ENCODE measurements at places on chromosomes 1 and 21. TPM values are rescaled to one million over a fixed set of nuclear protein-coding genes. Genes with fewer than 3 reads are reported as not detected.

CHODL gene
- total RNA-seq, result 0.16 TPM

S100A8 gene
- total RNA-seq, result 199 TPM

C1orf210 gene
- not detected for total RNA-seq

FGR gene
- 2.3 TPM for total RNA-seq

SRM gene
- total RNA-seq, result 29.9 TPM

CFAP107 gene
- not detected for total RNA-seq

LDLRAD2 gene
- not detected for total RNA-seq

OPN3 gene
- total RNA-seq, result 5.3 TPM

PLA2G2D gene
- not detected for total RNA-seq

MX1 gene
- total RNA-seq, result 13.6 TPM

LIN28A gene
- not detected for total RNA-seq

KRTAP7-1 gene
- total RNA-seq, result not detected

LGALS8 gene
- total RNA-seq, result 72.8 TPM

OPTC gene
- not detected for total RNA-seq

- H3K4me3 ChIP-seq, result no peak overlapping the region
- H3K36me3 ChIP-seq, result no peaks in the 10 kb centered on the region
- no peak overlapping the region for H3K27ac ChIP-seq
- no peaks in the 10 kb centered on the region for H3K4me1 ChIP-seq
- H3K27me3 ChIP-seq, result no peaks in the 10 kb centered on the region
- DNase-seq, result no peak
Measured at GRCh38 chr1:212271234-212271633, 14.0 kb upstream of the PPP2R5A start.

- peaks cover 7% of the 10 kb centered on the region for H3K27me3 ChIP-seq
- H3K27ac ChIP-seq, result no peak overlapping the region
- no peak overlapping the region for H3K4me3 ChIP-seq
- H3K4me1 ChIP-seq, result no peaks in the 10 kb centered on the region
Measured at GRCh38 chr1:3543076-3544039, 68.0 kb downstream of the MEGF6 start.

- H3K36me3 ChIP-seq, result peaks cover 18% of the 10 kb centered on the region
- no peak overlapping the region for H3K4me3 ChIP-seq
Measured at GRCh38 chr21:41429305-41429704, 3.3 kb downstream of the MX1 start.

GRCh38 chr1:220335668-220336067 lies 63.4 kb upstream of the RAB3GAP2 start:
- H3K27ac ChIP-seq, result no peak overlapping the region
- no peak overlapping the region for H3K4me3 ChIP-seq
- DNase-seq, result no peak
- H3K27me3 ChIP-seq, result no peaks in the 10 kb centered on the region
- H3K4me1 ChIP-seq, result no peaks in the 10 kb centered on the region

DNA sequence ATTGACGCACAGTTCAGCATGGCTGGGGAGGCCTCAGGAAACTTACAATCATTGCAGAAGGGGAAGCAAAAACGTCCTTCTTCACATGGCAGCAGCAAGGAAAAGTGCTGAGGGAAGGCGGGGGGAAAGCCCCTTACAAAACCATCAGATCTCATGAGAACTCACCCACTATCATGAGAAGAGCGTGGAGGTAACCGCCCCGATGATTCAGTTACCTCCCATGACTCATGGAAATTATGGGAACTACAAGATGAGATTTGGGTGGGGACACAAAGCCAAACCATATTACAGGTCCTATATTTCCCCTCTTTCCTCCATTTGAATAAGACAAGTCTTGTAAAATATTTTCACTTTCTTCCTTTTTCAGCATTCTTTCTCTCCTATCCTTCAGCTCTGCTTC lies 7.7 kb upstream of the TTLL7 start:
- DNase-seq, result no peak
- H3K4me1 ChIP-seq, result no peaks in the 10 kb centered on the region
- H3K4me3 ChIP-seq, result no peak overlapping the region
- no peaks in the 10 kb centered on the region for H3K36me3 ChIP-seq
- H3K27ac ChIP-seq, result no peak overlapping the region

- H3K4me3 ChIP-seq, result no peak overlapping the region
- no peaks in the 10 kb centered on the region for H3K4me1 ChIP-seq
- no peaks in the 10 kb centered on the region for H3K36me3 ChIP-seq
- no peak overlapping the region for H3K27ac ChIP-seq
Measured at GRCh38 chr1:72830606-72831390, 548.5 kb upstream of the NEGR1 start.

DNA sequence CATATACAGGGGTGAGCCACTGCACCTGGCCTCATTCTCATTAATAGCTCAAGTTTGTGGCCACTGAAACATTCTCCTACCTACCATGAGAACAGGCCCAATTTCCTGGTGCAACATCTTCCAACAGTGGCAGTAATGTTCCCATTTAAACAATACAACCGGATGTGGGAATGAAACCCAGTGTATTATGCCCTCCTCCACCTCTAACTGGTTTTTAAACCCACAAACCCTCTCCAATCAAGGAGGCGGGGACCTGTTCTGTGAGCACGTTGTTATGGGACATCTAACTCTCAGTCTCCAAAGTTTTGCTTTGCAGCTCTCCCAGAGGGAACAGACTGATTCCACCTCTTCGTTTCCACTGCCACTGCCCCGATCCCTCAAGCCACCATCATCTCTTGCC lies 2.6 kb downstream of the CTNNBIP1 start:
- no peak for DNase-seq
- no peaks in the 10 kb centered on the region for H3K36me3 ChIP-seq
- H3K4me1 ChIP-seq, result peaks cover 12% of the 10 kb centered on the region
- no peak overlapping the region for H3K27ac ChIP-seq

- no peak overlapping the region for H3K27ac ChIP-seq
- H3K4me1 ChIP-seq, result peaks cover 20% of the 10 kb centered on the region
- H3K27me3 ChIP-seq, result no peaks in the 10 kb centered on the region
- DNase-seq, result no peak
- H3K36me3 ChIP-seq, result no peaks in the 10 kb centered on the region
- no peak overlapping the region for H3K4me3 ChIP-seq
Measured at GRCh38 chr1:61013946-61014667, 68.3 kb upstream of the NFIA start.

- no peak overlapping the region for H3K4me3 ChIP-seq
- no peak overlapping the region for H3K27ac ChIP-seq
- no peaks in the 10 kb centered on the region for H3K4me1 ChIP-seq
- H3K27me3 ChIP-seq, result no peaks in the 10 kb centered on the region
Measured at GRCh38 chr1:82899017-82899416, 1098.3 kb downstream of the ADGRL2 start.

GRCh38 chr1:28175955-28176485 lies 470 bp downstream of the PTAFR start:
- DNase-seq, result no peak
- H3K36me3 ChIP-seq, result no peaks in the 10 kb centered on the region
- H3K27ac ChIP-seq, result no peak overlapping the region

GRCh38 chr21:33987461-33987860 lies 71.9 kb upstream of the ATP5PO start:
- no peaks in the 10 kb centered on the region for H3K27me3 ChIP-seq
- no peak overlapping the region for H3K4me3 ChIP-seq
- DNase-seq, result no peak
- no peak overlapping the region for H3K27ac ChIP-seq
- H3K4me1 ChIP-seq, result peaks cover 2% of the 10 kb centered on the region

GRCh38 chr1:92831368-92831761 lies 475 bp upstream of the RPL5 start:
- DNase-seq, result no peak
- H3K27ac ChIP-seq, result peak overlapping the region; percentile 95
- peaks cover 7% of the 10 kb centered on the region for H3K4me1 ChIP-seq

DNA sequence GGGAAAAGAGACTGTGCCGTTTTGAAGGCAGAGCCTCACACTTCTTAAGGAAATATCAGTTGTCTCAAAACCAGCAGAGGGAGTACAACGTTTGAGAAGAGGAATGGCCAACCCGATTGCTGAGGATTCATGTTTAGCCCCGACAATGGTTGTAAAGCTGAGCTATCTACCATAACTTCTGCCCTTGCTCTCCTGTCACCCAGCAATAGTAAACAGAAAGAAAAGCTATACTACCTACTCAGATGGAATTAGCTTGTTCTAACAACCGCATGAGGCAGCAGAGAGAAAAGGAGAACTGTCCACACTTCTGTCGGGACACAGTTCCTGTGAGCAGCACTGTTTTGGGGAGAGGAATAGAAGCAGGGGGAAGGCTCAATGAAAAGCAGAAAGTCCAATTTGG lies 91.2 kb downstream of the SLC45A1 start:
- peaks cover 86% of the 10 kb centered on the region for H3K4me1 ChIP-seq
- peak overlapping the region; percentile 84 for H3K27ac ChIP-seq
- H3K27me3 ChIP-seq, result no peaks in the 10 kb centered on the region
- H3K4me3 ChIP-seq, result no peak overlapping the region
- DNase-seq, result no peak

DNA sequence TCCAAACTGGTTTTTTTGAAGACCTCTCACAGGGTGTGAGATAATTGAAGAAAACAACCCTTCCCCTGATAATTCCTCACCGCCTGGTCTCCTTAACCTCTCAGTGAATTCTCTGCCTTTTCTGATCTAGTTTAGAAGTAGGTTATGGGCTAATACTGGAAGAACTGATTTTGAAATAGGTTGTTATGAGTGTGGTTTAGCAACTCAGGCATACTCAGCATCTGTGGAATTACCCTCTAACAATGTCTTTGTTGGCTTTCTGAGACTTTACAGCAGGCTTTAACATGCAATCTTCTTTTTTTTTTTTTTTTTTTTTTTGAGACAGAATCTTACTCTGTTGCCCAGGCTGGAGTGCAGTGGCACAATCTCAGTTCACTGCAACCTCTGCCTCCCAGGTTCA lies 10.3 kb upstream of the PLD5 start:
- no peak overlapping the region for H3K4me3 ChIP-seq
- no peak for DNase-seq
- no peaks in the 10 kb centered on the region for H3K36me3 ChIP-seq
- no peaks in the 10 kb centered on the region for H3K4me1 ChIP-seq
- no peak overlapping the region for H3K27ac ChIP-seq

- no peaks in the 10 kb centered on the region for H3K27me3 ChIP-seq
- no peak for DNase-seq
- no peaks in the 10 kb centered on the region for H3K4me1 ChIP-seq
- H3K36me3 ChIP-seq, result no peaks in the 10 kb centered on the region
- H3K27ac ChIP-seq, result no peak overlapping the region
- no peak overlapping the region for H3K4me3 ChIP-seq
Measured at GRCh38 chr1:65362545-65362944, 53.2 kb downstream of the DNAJC6 start.

- H3K27me3 ChIP-seq, result no peaks in the 10 kb centered on the region
- no peaks in the 10 kb centered on the region for H3K36me3 ChIP-seq
- H3K27ac ChIP-seq, result no peak overlapping the region
- H3K4me3 ChIP-seq, result no peak overlapping the region
Measured at GRCh38 chr1:2360588-2361364, 30.6 kb downstream of the MORN1 start.

- no peak overlapping the region for H3K4me3 ChIP-seq
- H3K4me1 ChIP-seq, result no peaks in the 10 kb centered on the region
- H3K36me3 ChIP-seq, result no peaks in the 10 kb centered on the region
Measured at GRCh38 chr1:76260279-76260678, 185.7 kb downstream of the ST6GALNAC3 start.

- H3K4me1 ChIP-seq, result peaks cover 13% of the 10 kb centered on the region
- H3K36me3 ChIP-seq, result no peaks in the 10 kb centered on the region
- DNase-seq, result no peak
- H3K27me3 ChIP-seq, result no peaks in the 10 kb centered on the region
- no peak overlapping the region for H3K27ac ChIP-seq
Measured at GRCh38 chr21:45898781-45899180, 82.8 kb upstream of the COL6A1 start.

- no peak overlapping the region for H3K27ac ChIP-seq
- no peak for DNase-seq
- H3K27me3 ChIP-seq, result no peaks in the 10 kb centered on the region
- no peaks in the 10 kb centered on the region for H3K36me3 ChIP-seq
Measured at GRCh38 chr1:214111796-214112195, 124.0 kb downstream of the PROX1 start.

DNA sequence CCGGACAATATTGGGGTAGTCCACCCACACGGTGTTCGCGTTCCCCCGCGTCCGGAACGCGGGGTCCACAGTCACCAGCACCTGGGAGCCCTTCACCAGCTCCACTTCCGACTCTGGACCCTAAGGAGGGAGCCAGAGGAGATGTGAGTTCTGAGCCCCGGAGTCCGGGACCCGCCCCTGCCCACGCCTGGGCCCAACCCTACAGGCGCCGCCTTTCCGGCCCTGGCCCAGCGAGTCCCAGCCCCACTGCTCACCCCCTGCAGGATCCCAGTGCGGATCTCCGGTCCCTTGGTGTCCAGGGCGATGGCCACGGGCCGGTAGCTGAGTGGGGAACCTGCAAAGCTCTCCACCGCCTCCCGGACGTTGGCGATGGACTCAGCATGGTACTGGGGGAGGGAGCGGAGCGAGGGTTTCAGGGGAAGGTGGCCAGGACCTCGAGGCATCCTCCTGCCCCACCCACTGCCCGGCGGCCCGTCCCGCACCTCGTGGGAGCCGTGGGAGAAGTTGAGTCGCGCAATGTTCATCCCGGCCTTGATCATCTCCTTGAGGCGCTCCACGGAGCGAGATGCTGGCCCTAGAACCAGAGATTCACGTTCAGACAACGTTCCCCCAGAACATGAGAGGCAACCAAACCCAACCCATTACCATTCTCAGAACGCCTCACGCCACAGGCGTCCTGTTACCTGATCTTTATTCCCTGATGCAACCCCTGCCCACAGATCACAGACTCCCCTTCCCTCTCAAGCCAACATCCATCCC lies 5.9 kb downstream of the PKLR start:
- DNase-seq, result no peak
- H3K27ac ChIP-seq, result no peak overlapping the region
- peaks cover 5% of the 10 kb centered on the region for H3K4me1 ChIP-seq

- H3K4me3 ChIP-seq, result no peak overlapping the region
- H3K36me3 ChIP-seq, result no peaks in the 10 kb centered on the region
- H3K4me1 ChIP-seq, result no peaks in the 10 kb centered on the region
- DNase-seq, result no peak
Measured at GRCh38 chr1:160177667-160178066, 12.7 kb upstream of the CASQ1 start.

GRCh38 chr1:44821240-44821715 lies 13.0 kb downstream of the BTBD19 start:
- H3K4me3 ChIP-seq, result no peak overlapping the region
- peak; percentile 17 for DNase-seq

GRCh38 chr21:43021756-43022600 lies 47.6 kb downstream of the PKNOX1 start:
- H3K36me3 ChIP-seq, result peaks cover 9% of the 10 kb centered on the region
- no peaks in the 10 kb centered on the region for H3K4me1 ChIP-seq
- no peak overlapping the region for H3K27ac ChIP-seq
- no peaks in the 10 kb centered on the region for H3K27me3 ChIP-seq
- DNase-seq, result no peak

DNA sequence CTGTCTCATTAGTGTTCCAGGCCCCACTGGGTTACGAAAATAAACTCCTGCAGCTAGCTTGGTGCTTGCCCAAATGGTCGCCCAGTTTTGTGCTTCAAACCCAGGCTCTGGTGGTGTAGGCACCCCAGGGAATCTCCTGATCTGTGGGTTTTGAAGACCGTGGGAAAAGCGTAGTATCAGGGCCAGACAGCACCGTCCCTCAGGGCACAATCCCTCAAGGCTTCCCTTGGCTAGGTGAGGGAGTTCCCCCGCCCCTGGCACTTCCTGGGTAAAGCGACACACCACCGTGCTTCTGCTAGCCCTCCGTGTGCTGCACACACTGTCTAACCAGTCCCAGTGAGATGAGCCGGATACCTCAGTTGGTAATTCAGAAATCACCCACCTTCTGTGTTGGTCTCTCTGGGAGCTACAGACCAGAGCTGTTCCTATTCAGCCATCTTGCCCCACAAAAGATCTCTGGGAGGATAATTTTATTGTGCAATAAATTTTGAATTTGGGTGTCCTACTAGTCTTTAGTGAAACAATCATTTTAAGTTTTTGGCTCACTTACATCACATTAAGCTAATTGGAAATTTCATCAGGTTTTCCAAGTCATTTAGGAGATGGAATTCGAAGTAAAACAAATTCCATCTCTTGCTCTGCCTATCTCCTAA lies 9.4 kb upstream of the SLC25A24 start:
- no peak overlapping the region for H3K4me3 ChIP-seq
- no peaks in the 10 kb centered on the region for H3K36me3 ChIP-seq
- no peak for DNase-seq
- no peaks in the 10 kb centered on the region for H3K27me3 ChIP-seq

Data from heart left ventricle (tissue), 16 donors.